ENCODE measurements at places on chromosomes 3 and 15.
A peak's percentile ranks its signal among the peaks of the same experiment; 100 is the strongest.

DNA sequence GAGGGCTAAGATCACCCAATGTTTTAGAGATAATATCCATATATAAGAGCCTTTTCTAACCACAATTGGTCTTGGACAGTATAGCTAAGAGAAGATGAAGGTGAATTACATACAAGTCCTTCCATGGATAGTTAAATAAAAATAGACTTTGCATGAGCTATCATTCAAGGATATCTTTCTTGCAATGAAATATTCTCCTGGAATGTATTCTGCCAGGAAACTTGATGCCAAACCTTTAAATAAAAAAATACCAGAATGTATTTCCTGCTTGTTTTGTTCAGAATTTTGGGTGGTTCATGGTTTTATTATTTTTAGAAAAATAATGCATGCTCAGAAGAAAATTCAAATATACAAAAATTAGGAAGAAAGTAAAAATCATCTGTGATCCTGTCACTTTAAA lies 88.8 kb upstream of the PPIB start:
- DNase-seq = no peak

- peak; percentile 95 for DNase-seq
Measured at GRCh38 chr15:69648212-69648611, 195.6 kb downstream of the RPLP1 start.

GRCh38 chr3:65587650-65588439 lies 450.9 kb downstream of the MAGI1 start:
- DNase-seq = no peak

- no peak for DNase-seq
Measured at GRCh38 chr3:99484871-99485270, 153.5 kb upstream of the COL8A1 start.

DNA sequence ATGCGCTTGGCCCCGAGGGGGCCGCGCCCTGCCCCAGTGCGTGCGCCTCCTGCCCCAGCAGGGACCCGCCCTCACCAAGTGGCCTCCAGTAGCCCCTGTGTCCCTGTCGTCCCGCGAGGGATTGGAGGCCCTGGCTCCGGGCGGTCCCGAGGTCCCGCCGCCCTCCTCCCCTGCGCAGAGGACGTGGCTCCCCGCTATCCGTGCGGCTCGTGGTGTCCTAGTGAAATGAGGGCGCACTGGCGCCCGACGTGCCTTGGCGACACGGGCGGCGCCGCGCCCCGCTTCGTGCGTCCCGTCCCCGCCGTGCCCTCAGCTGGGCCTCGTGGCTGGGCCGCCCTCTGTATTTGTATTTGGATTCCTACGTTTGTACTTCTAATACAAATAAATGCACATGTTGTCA lies 557.5 kb downstream of the OCA2 start:
- no peak for DNase-seq

GRCh38 chr15:31437686-31438085 lies 111.1 kb downstream of the KLF13 start:
- DNase-seq = no peak

- no peak for DNase-seq
Measured at GRCh38 chr15:83064859-83065258, 2.2 kb downstream of the BTBD1 start.

GRCh38 chr3:73107215-73107614 lies 45.8 kb downstream of the EBLN2 start:
- no peak for DNase-seq

GRCh38 chr3:58170376-58170775 lies 40.4 kb downstream of the DNASE1L3 start:
- DNase-seq = no peak

- no peak for DNase-seq
Measured at GRCh38 chr15:39139431-39140059, 441.3 kb upstream of the THBS1 start.

- no peak for DNase-seq
Measured at GRCh38 chr3:133514418-133514817, 59.1 kb upstream of the CDV3 start.

- peak; percentile 57 for DNase-seq
Measured at GRCh38 chr15:75732809-75733451, 20.3 kb upstream of the CSPG4 start.

- no peak for DNase-seq
Measured at GRCh38 chr3:186646841-186647240, 6.6 kb downstream of the FETUB start.

DNA sequence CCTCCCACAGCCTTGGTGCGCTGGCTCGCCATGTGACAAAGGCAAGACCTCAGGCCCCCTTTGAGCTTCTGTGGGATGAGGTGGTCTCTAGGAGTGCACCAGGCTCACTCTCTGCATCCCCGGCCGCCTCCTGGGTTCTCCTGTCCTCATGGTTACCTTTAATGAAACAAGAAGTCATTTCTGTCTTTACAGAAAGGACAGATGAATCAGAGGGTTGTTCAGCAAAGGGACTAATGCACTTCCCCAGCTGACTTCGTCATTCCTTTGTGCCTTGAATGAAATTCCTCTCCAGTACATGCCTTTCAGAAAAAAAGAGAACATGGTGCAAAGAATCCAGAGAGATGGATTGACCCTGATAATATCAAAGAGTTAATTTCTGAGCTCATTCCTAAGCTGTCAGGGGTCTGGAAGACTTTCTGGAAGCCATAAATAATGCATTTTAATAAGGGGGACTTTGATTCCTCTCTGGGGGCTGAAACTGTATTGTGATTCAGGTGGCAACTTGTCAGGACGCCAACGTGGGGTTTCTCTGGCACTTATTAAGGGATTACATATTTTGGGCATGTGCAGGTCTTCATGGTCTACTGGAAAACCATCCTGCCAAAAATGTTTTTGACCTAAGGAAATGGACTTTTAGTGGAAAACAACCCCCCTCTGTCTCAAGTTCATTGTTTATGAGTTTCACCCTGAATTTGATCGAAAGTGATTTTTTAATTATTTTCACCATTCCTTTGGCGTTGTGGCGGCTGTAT lies 122.7 kb downstream of the FBLN2 start:
- no peak for DNase-seq

- peak; percentile 76 for DNase-seq
Measured at GRCh38 chr15:73800662-73801345, 47.7 kb upstream of the INSYN1 start.

DNA sequence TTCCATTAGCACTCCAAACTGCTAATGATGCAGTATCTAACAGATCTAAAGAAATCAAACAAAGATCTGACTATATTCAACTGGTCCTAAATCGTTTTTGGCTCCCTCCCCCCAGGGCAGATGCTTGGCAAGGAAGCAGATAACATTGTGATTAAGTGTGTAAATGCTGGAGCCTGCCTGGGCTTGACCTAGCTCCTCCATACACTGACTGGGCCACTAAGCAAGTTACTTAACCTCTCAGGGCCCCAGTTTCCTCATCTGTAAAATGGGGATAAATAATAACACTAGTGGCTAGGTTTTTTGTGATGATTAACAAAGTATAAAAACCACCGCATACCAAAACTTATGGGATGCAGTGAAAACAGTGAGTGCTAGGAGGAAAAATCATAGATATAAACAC lies 9.2 kb downstream of the EID1 start:
- no peak for DNase-seq

DNA sequence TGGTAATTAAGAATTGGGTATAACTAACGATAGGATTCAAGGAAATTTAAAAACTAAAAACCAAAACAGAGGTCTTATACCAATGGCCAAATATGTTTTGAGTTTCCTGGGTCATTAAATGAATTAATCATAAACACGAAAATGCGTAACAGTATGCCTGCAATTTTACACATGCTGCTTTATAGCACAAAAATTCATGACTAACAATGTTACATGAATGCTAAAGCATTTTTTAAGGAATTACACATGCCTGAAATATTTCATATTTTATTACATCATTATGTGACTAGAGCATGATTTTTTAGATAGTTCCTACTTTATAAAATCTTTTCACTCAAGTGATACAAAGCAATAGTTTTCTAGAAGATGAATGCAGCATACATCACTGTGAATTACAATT lies 74.7 kb downstream of the ZNF148 start:
- no peak for DNase-seq

All from NCI-H524 (cell line).